ENCODE measurements at places on chromosomes 12 and 14. TPM values are rescaled to one million over a fixed set of nuclear protein-coding genes. Genes with fewer than 3 reads are reported as not detected.

Gene TEX22
- total RNA-seq: not detected

Gene ASPG
- not detected for total RNA-seq

Gene TSHR
- not detected for total RNA-seq

Gene LRRIQ1
- total RNA-seq: 0.86 TPM

Gene NUMB
- 89.1 TPM for total RNA-seq

Gene STRAP
- 112 TPM for total RNA-seq

Gene FGF6
- total RNA-seq: not detected

Gene OR6C6
- not detected for total RNA-seq

Gene OVCH1
- total RNA-seq: not detected

Gene PRDM4
- 50.1 TPM for total RNA-seq

Gene TAS2R9
- total RNA-seq: 0.19 TPM

Gene IFI27
- total RNA-seq: 22.2 TPM

Gene LETMD1
- total RNA-seq: 32.6 TPM

Gene SMIM41
- 0.19 TPM for total RNA-seq

Gene RERG
- total RNA-seq: not detected

Gene EIF2S1
- 191 TPM for total RNA-seq

Gene LRRC10
- total RNA-seq: not detected

Gene OR4E2
- not detected for total RNA-seq

Gene GALC
- 21.2 TPM for total RNA-seq

Gene TNFRSF1A
- total RNA-seq: 161 TPM

Gene IFNG-AS1
- total RNA-seq: not detected

Gene BAZ1A
- 44.0 TPM for total RNA-seq

Gene WNT1
- not detected for total RNA-seq

Gene SBNO1
- total RNA-seq: 41.7 TPM

Gene KRT3
- total RNA-seq: not detected

Gene KRT71
- total RNA-seq: not detected

Gene BEST3
- total RNA-seq: 0.29 TPM

Gene PTPRR
- 0.38 TPM for total RNA-seq

Gene YEATS4
- total RNA-seq: 22.4 TPM

Gene ASCL1
- not detected for total RNA-seq

Gene SERPINA5
- 0.19 TPM for total RNA-seq

Gene RHOJ
- total RNA-seq: 209 TPM

Gene IL22
- not detected for total RNA-seq

Gene USP44
- 2.0 TPM for total RNA-seq

Gene ARHGDIB
- total RNA-seq: 636 TPM

Gene CCDC184
- total RNA-seq: 0.10 TPM

Gene PTPRB
- 217 TPM for total RNA-seq

Gene LTBP2
- 243 TPM for total RNA-seq

Gene ERP29
- total RNA-seq: 47.7 TPM

Gene BEGAIN
- total RNA-seq: 0.10 TPM

Gene IQSEC3
- total RNA-seq: not detected

Gene PIWIL1
- total RNA-seq: not detected

Gene MIP
- 0.29 TPM for total RNA-seq

Gene TOX4
- total RNA-seq: 50.1 TPM

Gene CIDEB
- 1.6 TPM for total RNA-seq

Gene MFAP5
- not detected for total RNA-seq

Gene PLEKHD1
- total RNA-seq: not detected

Gene CRACR2A
- total RNA-seq: 15.7 TPM

Gene GSG1
- not detected for total RNA-seq

Gene C12orf56
- not detected for total RNA-seq

Gene LBHD2
- not detected for total RNA-seq

Gene KRT1
- total RNA-seq: not detected

Gene PPP1R13B
- total RNA-seq: 24.3 TPM

Gene EFS
- total RNA-seq: not detected

Gene UBE3B
- total RNA-seq: 36.1 TPM

Gene PTGER2
- total RNA-seq: not detected

Gene DTX1
- not detected for total RNA-seq
